Mammary epithelial cell (primary cell): ENCODE measurements at places on chromosomes 11 and 22. TPM values are rescaled to one million over a fixed set of nuclear protein-coding genes. Genes with fewer than 3 reads are reported as not detected.

- no peak for DNase-seq
Observed at GRCh38 chr11:111983187-111983986, 41.8 kb upstream of the DLAT start.

GRCh38 chr11:68584991-68585524 is 99.3 kb upstream of the GAL start:
- DNase-seq = no peak

DNA sequence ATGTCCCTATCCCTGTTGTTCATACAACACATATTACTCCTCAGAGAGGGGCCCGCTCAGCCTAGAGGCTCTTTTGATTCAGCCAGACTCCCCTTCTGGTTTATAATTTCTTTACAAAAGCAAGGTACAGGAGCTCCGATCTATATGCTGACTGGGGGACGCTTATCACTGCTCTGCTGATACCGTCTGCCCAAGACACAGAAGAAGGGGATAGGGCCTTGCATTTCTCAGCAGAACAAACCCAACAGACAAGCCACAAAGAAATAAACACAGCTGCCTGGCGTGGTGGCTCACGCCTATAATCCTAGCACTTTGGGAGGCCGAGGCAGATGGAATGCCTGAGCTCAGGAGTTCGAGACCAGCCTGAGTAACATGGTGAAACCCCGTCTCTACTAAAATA is 109.9 kb upstream of the AKIP1 start:
- DNase-seq = no peak

- DNase-seq = no peak
Observed at GRCh38 chr11:121035169-121035755, 11.4 kb downstream of the TBCEL start.

GRCh38 chr11:34154059-34154875 is 48.8 kb downstream of the NAT10 start:
- no peak for DNase-seq

DNA sequence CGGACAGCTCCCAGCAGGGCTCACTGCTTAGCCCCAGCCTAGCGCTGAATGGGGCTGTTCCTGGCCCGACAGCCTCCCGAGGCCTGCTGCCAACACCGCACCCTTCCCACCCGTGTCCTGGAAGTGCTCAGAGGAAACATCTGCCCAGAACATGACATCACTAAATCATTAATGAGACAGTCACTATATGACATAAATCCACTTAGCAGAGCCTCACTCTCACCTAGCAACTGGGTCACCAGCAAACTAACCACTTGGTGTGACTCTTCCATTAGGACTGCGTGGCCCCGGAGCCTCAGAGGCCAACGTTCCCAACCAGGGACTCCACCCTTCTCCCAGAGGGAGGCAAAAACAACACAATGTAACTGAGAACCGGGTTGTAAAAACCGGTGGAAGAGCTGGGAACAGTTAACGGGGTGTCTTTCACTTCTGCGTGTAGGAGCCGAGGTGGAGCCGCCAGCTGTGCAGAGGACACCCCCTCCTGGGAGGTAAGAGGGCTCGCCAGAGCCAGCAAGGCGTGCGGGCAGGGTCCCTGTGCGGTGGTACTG is 21.4 kb upstream of the PACSIN2 start:
- DNase-seq = no peak

GRCh38 chr22:47435204-47435487 is 672.7 kb downstream of the TBC1D22A start:
- DNase-seq = no peak

ANKK1 gene
- 1.5 TPM in 2 replicates for total RNA-seq

TIGD3 gene
- not detected in 2 replicates for total RNA-seq
